ENCODE measurements at places on chromosomes 2 and 18.

- no peak for DNase-seq
Measured at GRCh38 chr18:6405237-6406074, 9.3 kb downstream of the L3MBTL4 start.

GRCh38 chr2:188118431-188118830, 173.2 kb upstream of the GULP1 start:
- no peak for DNase-seq

DNA sequence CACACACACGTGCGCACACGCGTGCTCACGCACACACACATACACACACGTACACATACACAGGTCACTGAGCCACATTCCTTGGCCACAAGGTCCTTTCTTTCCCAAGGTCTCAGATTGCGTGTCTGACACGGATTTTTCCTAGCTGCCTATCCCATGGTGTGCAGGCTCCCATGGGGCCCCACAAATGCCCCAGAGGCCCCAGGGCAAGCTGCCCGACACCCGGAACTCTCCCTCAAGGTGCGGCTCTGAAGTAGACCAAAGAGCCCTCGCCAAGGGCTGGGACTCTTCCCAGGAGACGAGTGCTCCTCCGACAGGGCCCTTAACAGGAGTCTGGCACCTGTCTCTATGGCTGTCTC, 46.7 kb downstream of the SDC1 start:
- DNase-seq = no peak

DNA sequence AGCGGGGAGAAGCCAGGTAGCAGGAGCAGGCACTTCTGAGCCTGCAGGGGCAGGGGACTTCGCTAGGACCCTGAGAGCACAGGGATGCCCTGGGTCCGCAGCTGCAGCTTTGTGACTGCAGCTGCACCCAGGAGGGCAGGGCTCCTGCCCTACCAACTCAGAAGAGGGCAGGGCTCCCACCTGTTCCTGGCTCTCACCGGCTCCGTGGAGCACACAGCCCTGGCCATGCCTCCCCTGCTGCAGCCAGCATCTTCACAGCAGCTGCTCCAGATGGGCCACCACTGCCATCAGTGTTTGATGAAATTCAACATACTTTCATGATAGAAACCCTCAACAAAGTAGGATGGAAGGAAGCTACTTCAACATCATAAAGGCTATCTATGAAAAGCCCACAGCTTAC, 92.7 kb downstream of the FAM210A start:
- DNase-seq = no peak

DNA sequence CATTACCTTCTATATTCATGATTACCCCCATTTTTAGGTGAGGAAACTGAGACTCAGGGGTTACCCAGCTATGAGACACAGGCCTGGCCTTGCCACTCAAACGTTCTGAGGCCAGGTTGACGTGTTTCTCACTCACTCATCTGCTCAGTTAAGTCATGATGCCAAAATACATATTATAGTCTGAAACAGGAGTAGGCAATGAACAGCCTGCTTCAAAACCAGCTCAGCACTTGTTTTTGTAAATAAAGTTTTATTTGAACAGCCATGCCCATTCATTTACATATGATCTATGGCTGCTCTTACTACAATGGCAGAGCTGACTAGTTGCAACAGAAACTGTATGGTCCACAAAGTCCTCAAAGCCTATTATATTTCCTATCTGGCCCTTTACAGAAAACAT, 74.1 kb upstream of the SMAD2 start:
- DNase-seq = no peak

DNA sequence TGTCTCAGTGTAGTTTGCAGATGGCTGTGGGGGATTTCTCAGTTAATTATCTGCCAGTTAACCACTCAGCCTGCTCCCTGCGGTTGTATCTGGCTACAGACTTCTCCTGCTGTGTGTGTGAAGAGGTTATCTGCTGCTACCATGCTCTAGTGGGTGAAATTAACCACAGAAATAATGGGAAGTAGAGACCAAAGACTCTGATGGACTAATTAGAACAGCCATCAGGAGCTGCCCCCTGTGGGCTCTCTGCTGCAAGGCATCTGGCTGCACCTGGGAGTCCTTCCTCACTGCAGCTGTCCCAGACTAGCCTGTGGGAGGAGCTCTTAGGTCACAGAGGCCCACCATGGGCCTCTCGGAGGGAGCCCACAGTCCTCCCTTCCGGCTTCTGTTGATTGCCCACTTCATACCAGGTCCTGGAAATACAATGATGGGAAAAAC, 66.6 kb downstream of the CTIF start:
- no peak for DNase-seq

- no peak for DNase-seq
Measured at GRCh38 chr2:122873951-122874350, 1118.5 kb downstream of the TSN start.

- DNase-seq = no peak
Measured at GRCh38 chr2:223084873-223085272, 32.9 kb downstream of the KCNE4 start.

- DNase-seq = peak; percentile 20
Measured at GRCh38 chr18:32271672-32272208, 81.9 kb downstream of the MEP1B start.

GRCh38 chr2:71609958-71610357, 156.6 kb downstream of the DYSF start:
- DNase-seq = peak; percentile 23

DNA sequence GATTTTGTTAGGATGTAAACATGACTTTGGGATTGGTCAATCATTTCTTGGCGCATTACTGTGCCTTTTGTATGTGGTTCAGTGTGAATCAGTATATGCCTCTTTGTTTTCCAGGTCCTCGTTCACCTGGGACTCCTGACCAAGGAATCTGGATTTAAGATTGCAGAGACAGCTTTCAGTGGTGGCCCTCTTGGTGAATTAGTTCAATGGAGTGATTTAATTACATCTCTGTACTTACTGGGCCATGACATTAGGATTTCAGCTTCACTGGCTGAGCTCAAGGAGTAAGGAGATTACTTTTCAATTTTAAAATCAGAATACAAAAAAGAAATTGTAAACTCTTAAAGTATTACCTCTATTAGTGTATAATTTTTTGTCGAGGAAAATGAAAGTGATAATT, 87.6 kb downstream of the MGAT5 start:
- DNase-seq = no peak

DNA sequence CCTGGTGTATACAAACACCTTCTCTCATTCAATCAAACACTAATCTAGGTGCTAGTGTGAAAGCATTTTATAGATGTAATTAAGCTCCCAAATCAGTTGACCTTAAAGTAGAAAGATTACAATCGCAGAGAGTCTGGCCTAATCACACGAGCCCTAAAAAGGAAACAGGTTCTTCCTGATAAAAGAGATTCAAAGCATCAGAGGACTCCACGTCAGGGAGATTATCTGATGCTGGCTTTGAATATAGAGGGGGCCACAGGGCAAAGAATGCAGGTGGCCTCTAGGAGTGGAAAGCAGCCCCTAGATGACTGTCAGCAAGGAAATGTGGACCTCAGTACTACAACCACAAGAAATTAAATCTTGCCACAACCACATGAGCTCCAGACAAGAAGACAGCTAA, 28.2 kb upstream of the ZC3H15 start:
- no peak for DNase-seq

Measured in AG09309 (cell line).